ENCODE measurements at places on chromosomes 6 and 20.
A peak's percentile ranks its signal among the peaks of the same experiment; 100 is the strongest.

GRCh38 chr6:150382171-150382570 lies 13.4 kb downstream of the IYD start:
- DNase-seq: no peak

DNA sequence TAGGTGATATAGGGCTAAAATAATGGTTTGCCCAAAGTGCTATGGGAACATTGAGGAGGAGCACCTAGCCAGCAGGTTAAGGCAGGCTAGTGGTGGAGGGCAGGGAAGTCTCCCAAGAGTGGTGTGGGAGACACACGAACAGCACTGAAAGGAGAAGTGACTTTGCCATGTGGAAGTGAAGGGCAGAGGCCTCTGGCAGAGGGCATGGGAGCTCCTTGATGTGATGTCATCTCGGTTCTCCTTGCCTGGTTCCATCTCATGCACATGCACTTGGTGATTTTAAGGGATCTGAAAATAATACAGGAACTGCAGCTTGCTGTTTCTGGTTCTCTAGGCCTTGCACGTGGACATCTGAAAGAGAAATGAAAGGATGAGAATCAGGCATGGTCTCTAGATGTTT lies 4.7 kb upstream of the MAP3K4 start:
- no peak for DNase-seq

GRCh38 chr6:113632220-113632864 lies 224.8 kb upstream of the MARCKS start:
- DNase-seq: no peak

DNA sequence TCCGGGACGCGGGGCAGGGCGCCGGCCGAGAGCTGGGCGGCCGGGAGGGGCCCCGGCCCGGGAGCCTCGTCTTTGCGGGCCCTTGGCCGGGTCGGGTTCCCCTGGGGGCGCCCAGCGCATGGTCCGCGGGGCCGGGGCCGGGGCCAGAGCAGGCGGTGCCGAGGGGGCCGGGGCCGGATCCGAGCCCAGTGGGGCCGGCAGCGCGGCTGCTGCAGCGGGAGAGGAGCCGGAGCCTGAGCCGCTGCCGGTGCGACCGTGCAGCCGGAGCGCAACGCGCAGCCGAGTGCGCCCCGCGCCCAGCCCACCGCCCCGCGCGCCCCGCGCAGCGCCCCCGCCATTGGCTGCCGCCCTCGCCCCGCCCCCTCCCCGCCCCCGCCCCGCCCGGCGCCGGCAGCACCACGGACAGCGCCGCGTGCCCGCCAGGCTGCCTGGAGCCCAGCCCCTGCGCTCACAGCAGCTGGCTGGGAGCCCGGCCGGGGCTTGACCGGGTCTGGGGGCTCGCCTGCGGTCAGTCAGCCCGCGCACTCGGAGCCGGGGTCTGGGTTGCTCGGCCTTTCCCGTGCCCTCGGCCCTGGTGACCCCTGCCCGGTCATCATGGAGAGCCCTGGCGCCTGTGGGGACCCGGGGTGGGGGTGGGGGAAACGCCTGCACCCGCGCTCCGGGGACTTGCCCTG lies at the start of gene HRH3:
Gene HRH3 (minus strand): TSS at position 287 of the 674 bp plus-strand sequence. CDS start 308 bp downstream, outside the sequence.
- no peak for DNase-seq

- no peak for DNase-seq
Measured at GRCh38 chr20:38590676-38591473, 9.9 kb downstream of the ADIG start.

- no peak for DNase-seq
Measured at GRCh38 chr6:165685302-165685701, 22.3 kb upstream of the PDE10A start.

- DNase-seq: peak; percentile 52
Measured at GRCh38 chr6:31568537-31568961, 3.5 kb upstream of the LTA start.

DNA sequence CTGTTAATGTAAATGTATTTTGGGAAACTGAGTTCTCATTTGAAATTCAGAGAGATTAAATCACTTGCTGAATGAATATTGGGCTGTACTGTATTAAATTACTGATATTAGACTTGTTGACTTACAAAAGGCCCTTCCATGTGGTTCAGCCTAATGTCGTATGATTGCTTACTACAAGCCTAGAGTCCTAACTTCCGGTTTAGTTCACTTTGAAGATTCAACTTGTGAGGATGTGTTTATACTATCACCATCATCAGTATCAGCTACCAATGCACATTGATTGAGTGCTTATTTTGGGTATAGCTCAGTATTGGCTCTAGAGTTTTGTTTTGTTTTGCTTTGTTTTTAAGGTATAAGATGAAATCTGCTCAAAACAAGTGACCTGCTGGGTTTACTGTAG lies 48.3 kb downstream of the FAM217A start:
- DNase-seq: no peak

DNA sequence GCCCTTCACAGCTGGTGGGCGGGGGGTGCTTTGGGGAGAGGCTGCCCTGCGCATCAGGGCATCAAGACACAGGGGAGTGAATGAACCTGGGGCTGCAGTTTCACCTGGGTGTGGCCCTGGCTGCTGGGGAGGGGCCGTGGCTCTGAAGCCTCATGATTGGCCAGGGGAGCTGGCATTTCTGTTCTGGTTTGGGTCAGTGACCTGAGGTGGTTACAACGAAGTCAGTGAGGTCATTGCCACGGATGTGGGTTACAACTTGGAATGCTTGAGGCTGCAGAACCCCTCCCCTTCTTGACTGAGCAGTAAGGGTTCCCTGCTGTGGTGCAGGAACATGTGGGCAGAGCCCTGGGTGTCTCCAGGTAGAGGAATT lies 3.0 kb downstream of the TCEA2 start:
- no peak for DNase-seq

GRCh38 chr6:167788563-167788903 lies 38.2 kb upstream of the AFDN start:
- no peak for DNase-seq

- DNase-seq: no peak
Measured at GRCh38 chr6:158764926-158765325, 54.2 kb downstream of the EZR start.

- no peak for DNase-seq
Measured at GRCh38 chr20:61668065-61668650, 397.5 kb downstream of the TAF4 start.

- peak; percentile 59 for DNase-seq
Measured at GRCh38 chr6:170152989-170153388, 137.9 kb downstream of the DLL1 start.

DNA sequence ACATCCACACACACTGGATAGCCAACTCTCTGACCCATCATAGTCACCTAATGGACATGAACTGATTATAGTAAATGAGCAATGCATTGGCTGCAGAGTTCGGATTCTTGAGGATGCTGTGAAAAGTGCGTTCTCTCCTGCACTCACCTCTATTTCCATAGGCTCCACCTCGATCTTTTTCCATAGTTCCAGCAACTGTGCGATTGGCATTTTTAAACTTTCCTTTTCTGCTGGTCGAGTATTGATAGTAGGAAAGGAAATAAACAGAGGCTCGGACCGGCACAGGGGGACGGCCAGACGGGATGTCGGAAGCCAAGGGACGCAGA lies 94.4 kb downstream of the RNASET2 start:
- DNase-seq: no peak

GRCh38 chr20:2922957-2923356 lies 49.7 kb downstream of the PTPRA start:
- no peak for DNase-seq

- no peak for DNase-seq
Measured at GRCh38 chr6:14775528-14775927, 470.3 kb upstream of the JARID2 start.

GRCh38 chr6:3559561-3559960 lies 102.7 kb upstream of the SLC22A23 start:
- no peak for DNase-seq
